ENCODE measurements at places on chromosomes 7 and 10.

GRCh38 chr7:125316466-125316865 is 386.8 kb upstream of the POT1 start:
- no peak for DNase-seq

DNA sequence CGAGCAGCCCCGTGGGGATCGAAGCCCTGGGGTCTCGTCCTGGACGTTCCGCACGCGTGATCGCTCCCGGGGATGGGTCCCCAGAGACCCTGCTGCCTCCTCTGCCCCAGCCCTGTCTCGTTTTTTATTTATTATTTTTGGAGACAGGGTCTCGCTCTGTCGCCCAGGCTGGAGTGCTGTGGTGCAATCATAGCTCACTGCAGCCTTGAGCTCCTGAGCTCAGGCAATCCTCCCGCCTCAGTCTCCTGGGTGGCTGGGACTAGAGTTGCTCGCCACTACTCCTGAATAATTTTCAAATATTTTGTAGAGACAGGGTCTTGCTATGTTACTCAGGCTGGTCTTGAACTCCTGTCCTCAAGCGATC is 319 bp upstream of the STX1A start:
- no peak for DNase-seq

- DNase-seq = no peak
Measured at GRCh38 chr10:121373411-121373810, 224.8 kb downstream of the FGFR2 start.

DNA sequence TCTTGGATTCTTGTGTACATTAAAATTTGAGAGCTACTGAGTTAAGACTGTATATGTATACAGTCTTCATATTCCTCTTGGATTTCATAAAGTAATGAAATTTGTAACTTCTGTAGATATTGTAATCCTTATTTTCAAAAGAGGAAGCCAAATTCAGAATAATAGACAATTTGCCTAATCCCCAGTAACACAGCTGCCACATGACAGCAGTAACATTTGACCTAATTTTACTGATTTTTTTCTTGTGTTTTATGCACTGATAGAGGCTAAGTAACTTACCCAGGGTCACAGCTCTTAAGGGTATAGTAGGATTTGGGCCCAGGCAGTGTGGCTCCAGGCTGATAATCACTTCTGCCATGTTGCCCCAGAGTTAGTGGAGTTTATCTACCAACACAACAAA is 40.4 kb upstream of the IL6 start:
- DNase-seq = no peak

DNA sequence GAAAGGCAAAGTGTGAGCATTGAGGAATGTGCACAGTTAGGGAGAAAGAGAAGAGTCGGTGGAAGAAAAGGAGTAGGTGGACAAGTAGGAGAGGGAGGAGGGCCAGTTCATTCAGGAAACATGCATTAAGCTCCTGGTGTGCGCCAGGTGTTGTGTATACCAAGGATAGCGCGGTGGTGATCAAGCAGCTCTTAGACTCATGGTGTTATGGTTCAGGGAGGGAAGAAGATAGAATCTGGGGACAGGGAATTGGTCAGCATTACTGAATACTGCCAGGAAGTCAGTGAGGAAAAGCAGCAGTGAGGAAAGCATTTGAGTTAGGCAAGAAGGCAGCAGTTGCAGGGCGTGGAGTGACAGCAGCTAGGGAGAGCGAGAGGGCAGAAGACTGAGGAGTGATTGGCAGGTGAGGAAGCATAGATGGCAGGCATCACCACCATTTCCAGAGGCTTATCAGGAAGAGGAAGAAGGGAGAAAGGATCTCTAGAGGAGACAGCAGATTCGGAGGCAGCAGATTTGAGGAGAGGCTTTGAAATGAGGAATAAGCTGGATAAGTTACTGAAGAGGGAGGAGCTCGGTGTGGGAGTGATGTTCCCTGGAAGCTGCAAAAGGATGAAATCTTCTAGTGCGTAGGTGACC is 265.6 kb downstream of the GFRA1 start:
- no peak for DNase-seq

DNA sequence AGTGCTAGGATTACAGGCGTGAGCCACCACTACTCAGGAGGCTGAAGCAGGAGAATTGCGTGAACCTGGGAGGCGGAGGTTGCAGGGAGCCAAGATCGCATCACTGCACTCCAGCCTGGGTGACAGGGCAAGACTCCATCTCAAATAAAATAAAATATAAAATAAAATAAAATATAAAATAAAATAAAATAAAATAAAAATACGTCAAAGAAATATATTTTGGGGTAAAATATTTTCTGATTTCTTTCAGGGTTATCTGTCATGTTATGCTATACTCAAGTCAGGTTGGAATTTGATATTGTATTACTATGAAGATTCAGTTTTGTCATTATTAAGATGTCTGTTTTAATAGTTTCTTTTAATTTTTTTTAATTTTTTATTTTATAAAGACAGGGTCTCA is 99.4 kb upstream of the GHITM start:
- no peak for DNase-seq

DNA sequence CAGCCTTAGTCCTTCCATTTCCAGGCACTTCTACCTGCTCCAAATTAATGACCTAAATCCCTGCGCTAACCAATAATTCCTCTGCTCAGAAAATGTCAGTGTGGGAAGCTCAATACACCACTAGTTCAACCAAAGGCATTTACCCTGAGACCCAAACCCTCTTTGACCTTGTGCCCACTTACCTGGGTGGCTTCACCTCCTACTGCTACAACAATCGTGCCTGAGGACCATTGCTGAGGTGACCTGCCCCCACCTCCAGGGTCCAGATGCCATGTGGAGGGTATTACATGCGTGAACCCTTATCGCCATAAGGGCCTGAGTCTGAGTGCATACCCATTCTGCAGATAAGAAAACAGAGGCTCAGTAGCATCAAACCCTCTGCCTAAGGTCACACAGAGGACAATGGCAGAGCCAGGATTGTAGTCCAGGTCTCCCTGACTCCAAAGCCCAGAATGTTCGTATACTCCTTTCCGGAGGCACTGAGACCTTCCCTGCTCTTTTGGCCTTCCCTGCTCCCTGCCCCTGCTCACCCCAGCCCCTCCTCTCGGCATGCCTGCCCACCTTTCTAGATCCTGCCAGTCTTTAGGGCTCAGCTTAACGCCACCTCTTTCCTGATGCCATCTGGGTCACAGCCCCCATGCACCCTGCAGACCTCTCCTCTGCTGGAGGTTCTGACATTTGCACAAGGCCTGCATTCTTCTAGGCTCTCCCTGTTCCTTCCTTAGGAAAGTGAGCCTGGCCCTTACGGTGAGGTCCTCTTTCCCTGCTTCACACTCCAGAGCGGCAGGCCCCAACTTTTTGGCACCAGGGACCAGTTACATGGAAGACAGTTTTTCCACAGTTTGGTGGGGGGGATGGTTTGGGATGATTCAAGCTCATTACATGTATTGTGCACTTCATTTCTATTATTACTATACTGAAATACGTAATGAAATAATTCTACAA is 94.9 kb downstream of the CHST15 start:
- no peak for DNase-seq

DNA sequence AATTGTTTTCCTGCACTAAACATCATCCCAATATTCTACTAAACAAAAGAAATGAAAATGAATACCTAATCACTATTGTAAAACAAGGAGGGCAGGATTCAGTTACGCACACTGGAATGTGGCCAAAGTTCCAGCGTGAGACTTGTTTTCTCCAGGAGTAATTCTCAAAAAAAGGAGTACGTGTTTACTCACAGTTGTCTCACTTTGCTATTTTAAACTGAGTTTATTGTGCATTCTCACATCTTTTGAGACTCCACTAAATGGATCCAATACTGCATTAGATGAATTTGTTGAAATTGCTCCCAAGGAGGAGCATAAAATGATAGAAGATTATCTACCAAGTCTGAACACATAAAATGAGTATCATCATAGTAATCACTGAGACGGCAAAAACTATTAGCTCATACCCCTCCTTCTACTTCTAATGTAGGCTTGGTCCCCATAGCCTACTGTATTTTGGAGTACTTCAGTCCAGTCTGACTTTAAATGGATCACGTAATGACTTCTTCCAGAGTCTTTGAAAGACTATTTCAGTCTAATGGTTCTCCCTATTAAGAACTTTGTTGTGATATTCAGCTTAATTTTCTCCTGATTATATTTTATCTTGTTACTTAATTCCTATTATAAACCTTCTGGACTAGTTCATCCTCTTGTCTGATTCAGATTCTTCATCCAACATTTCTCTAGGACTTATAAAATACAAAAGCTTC is 3.8 kb downstream of the GRM3 start:
- DNase-seq = no peak

GRCh38 chr10:80459047-80459865 is 5.1 kb downstream of the TSPAN14 start:
- peak; percentile 90 for DNase-seq

DNA sequence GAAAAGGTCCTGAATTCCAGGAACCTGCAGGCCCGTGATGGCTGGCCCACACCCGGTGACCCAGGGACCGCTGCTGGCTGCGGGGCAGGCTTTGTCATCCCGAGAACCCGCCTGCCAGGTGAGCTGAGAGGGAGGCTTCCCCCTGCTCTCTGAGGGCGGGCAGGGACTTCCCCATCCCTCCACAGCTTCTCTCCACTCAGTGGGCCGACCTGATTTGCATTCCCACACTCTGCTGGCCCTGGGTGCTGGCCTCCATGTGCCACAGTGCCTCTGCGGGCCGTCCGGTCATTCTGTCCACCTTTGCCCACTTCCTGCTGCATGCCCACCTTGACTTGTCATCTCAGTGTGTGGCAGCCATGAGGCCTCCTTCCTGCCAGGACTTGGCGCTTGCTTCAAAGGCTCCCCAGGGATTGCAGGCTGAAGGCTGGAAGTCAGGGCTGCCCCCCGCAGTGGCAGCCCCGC is 35.3 kb downstream of the PALD1 start:
- no peak for DNase-seq

DNA sequence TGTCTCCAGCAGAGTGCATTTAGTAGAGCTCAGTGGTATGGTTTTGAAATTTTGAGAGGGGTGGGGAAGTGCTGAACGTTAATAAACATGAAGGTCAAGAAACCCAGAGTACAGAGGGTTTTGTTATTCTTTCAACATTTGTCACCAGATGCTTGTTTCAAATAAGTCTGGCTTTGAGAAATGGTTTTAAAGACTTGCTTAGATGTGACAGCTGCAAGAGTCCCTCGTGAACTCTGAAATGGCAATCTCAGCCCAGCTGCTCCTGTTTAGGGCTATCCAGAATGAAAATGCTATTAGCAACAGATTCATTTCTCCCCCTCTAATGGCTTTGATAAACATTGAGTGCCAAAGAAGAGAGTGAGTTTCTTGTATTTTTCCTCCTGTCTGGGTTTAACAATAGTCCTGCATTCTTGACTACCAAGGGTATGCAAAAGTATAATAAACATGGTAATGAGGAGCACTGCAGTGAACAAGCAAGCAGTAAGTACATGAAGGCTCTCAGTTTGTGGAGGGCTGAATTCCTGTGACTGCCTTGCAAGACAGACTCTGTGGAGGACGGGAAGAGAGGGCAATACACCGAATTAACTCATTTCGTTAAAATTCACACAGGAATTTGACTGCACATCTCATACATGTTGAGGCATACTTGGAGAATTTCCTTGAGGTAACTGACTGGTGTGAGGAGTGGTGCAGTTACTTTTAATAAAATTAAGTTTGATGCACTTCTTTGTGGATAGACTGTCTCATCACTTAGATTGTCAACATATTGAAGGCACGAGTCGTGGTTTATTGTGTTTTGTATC is 490.9 kb downstream of the REEP3 start:
- no peak for DNase-seq
